ENCODE measurements at places on chromosomes 1 and 21.

- no peak for DNase-seq
Measured at GRCh38 chr1:76374086-76374485, 299.5 kb downstream of the ST6GALNAC3 start.

- no peak for DNase-seq
Measured at GRCh38 chr1:18819986-18820790, 39.3 kb downstream of the TAS1R2 start.

DNA sequence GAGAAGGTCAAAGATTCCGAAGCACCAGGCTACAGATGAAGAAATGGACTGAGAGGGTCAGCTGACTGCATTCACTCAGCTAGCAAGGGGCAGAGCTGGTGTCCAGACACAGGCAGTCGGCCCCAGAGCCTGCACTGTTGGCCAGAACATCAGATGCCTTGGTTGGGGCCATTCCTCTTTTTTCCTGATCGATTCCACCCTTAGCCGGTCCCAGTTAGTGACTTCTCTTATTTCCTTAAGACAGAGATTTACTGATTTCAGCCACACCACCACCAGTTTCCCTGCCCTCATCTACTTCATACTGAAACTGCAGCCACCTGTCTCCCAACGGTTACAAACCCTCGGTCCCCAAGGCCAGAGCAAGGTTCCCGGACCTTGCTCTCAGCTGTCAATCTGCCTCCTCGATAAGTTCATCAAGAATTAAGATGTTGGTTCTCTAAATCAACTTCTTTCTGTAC is 11.5 kb downstream of the CD58 start:
- no peak for DNase-seq

- no peak for DNase-seq
Measured at GRCh38 chr1:157162345-157162744, 24.1 kb upstream of the ETV3 start.

Data from suppressor macrophage treated with lipopolysaccharide for 1 hour (primary cell).